Left cardiac atrium (tissue), 4 donors: ENCODE measurements at places on chromosomes 5 and 9. TPM values are rescaled to one million over a fixed set of nuclear protein-coding genes. Genes with fewer than 3 reads are reported as not detected.

DNA sequence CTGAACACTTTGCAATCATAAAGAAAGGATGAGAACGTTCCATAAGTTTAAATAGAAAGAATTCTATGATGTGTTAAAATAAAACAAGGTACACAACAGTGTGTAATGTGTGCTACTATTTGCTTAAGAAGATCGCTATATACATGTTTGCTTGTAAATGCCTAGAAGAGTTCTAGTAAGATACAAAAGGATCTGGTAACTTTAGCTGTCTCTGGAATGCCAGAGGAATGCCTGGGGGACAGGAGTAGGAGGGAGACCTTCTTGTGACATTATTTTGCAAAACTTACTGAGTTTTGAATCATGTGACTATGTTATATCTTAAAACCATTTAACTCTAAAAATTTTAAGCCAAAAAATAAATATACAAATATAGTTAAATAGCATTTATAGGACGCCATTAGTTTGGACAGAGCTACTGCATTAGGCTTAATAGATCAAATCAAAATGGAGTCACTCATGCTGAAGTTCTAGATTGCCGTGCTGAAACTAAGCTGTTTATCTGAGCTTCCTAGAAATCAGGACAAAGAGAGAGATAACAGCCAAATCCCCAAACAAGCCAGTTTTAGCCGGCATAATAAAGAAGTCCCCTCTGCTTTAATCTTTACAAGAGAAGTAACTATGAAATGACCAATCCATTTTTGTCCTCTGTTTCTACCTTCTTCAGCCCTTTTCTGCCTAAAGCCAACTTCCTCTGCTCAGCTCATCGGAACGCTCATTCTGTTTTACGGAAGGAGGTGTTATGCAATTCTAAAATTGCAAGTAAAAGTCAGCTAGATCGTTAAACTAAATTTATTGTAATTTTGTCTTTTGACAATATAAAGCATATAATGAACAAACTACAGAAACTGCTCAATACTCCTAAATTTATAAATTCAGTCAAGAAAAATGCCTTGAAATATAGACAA lies 44.8 kb downstream of the LIX1 start:
- DNase-seq = no peak

- no peak for DNase-seq
Measured at GRCh38 chr9:78301466-78301865, 4.5 kb downstream of the PSAT1 start.

DNA sequence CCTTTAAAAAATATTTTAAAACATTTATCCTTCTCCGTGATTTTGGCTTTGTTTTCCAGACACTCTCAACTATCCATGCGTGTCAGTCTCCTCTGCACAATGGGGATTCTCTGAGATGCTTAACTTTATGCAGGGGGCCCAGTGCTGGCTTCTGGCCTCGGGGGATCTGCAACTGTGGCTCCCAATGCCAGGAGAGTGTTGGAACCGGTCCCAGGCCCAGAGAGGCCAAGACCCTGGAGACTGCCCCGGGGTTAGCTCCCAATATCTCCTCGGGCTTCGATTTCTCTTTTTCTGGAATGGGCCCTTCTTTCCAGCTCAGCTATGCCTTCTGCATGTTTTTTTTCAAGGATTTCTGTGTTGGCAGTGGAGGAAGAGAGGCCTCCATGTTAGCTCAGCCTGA lies 20.1 kb upstream of the SARDH start:
- no peak for DNase-seq

Gene SLC9A3
- total RNA-seq = 0.99 TPM

Gene SLC27A6
- 31.7 TPM for total RNA-seq

Gene PCDHA9
- total RNA-seq = 0.05 TPM
